ENCODE measurements at places on chromosomes 4 and X.

DNA sequence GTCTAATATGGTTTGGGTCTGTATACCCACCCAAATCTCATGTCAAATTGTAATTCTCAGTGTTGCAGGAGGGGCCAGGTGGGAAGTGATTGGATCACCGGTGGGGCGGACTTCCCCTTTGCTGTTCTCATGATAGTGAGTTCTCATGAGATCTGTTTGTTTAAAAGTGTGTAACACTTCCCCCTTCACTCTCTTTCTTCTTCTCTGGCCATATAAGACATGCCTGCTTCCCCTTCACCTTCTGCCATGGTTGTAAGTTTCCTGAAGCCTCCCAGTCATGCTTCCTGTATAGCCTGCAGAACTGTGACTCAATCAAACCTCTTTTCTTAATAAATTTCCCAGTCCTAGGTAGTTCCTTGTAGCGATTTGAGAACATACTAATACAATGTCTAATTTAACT lies 19.7 kb upstream of the SCRG1 start:
- no peak overlapping the region for H3K27ac ChIP-seq
- no peaks in the 10 kb centered on the region for H3K36me3 ChIP-seq
- H3K27me3 ChIP-seq, result no peaks in the 10 kb centered on the region
- H3K4me3 ChIP-seq, result no peak overlapping the region
- no peak for DNase-seq

DNA sequence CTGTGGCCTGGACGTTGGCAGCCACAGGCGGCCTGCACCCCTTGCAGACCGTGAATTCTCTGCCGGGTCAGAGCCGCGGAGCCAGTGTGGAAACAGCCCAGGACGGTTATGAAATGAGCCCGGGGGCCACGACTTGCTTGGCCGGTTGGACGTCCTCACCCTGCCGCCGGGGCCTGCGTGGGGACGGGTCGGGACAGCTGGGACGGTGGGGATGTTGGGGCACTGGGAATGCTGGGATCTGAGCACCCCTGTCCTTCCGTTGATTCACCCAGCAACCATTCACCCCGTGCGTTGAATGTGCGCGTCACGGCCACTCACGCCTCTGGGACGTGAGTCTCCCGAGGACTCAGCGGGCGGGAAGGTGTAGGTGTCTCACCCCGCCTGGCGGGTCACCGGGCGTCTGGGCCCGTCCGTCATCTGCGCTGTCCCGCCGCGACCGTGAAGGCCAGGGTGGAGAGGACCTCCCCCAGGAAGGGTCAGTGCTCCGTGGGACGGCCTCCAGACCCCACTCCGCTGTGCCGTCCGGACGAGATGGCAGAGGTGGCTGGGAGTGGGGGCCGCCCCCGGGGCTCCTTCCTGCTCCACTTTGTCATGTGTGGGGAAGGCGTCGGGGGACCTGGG lies 4.5 kb upstream of the PLCXD1 start:
- H3K27me3 ChIP-seq, result no peaks in the 10 kb centered on the region
- H3K27ac ChIP-seq, result peak overlapping the region; percentile 59
- DNase-seq, result no peak
- peak overlapping the region; percentile 72 for H3K4me3 ChIP-seq

- DNase-seq, result no peak
- H3K4me1 ChIP-seq, result no peaks in the 10 kb centered on the region
- no peaks in the 10 kb centered on the region for H3K36me3 ChIP-seq
- H3K27ac ChIP-seq, result no peak overlapping the region
- no peak overlapping the region for H3K4me3 ChIP-seq
Observed at GRCh38 chr4:174669270-174669669, 147.0 kb upstream of the HPGD start.

GRCh38 chrX:109714340-109714958 lies 18.6 kb downstream of the ACSL4 start:
- no peaks in the 10 kb centered on the region for H3K36me3 ChIP-seq
- H3K27ac ChIP-seq, result no peak overlapping the region
- DNase-seq, result no peak
- no peaks in the 10 kb centered on the region for H3K4me1 ChIP-seq
- H3K27me3 ChIP-seq, result no peaks in the 10 kb centered on the region

GRCh38 chr4:7310451-7310850 lies 118.1 kb downstream of the SORCS2 start:
- no peaks in the 10 kb centered on the region for H3K36me3 ChIP-seq
- no peak overlapping the region for H3K4me3 ChIP-seq
- no peak for DNase-seq
- H3K27me3 ChIP-seq, result no peaks in the 10 kb centered on the region
- no peak overlapping the region for H3K27ac ChIP-seq

All from naive thymus-derived CD4-positive, alpha-beta T cell (primary cell).